ENCODE measurements at places on chromosomes 4 and X.

- no peak for DNase-seq
Measured at GRCh38 chrX:118682258-118683014, 45.0 kb upstream of the IL13RA1 start.

DNA sequence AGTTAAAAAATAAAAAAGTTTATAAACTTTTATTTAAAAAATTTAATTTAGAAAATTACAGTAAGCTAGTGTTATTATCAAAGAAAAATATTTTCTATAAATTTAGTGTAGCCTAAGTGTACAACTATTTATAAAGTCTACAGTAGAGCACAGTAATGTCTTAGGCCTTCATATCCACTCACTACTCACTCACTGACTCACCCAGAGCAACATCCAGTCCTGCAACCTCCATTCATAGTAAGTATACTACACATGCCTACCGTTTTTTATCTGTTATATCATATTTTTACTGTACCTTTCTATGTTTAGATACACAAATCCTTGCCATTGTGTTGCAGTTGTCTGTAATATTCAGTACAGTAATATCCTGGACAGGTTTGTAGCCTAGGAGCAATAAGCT is 129.0 kb upstream of the FAM47B start:
- DNase-seq = no peak

GRCh38 chr4:73258436-73258685 is 237 bp downstream of the ANKRD17 start:
- no peak for DNase-seq

DNA sequence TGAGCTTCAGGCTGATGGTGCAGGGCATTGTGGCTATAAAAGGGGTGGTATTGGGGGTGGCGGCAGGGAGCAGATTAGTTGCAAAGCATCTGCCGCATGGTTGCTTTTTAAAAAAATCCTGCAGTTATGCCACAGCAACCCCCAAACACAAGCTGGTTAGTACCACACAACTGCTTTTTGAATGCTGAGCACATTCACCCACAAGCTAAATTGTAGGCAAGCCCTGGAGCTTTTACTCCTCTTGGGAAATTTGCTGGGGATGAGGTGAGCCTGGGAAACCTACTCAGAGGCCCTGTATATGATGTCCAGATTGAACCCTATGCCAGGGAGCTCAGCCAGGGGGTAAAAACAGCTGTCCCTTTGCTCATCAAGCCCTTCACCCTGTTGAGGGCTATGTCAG is 33.8 kb upstream of the TRIM2 start:
- DNase-seq = no peak

DNA sequence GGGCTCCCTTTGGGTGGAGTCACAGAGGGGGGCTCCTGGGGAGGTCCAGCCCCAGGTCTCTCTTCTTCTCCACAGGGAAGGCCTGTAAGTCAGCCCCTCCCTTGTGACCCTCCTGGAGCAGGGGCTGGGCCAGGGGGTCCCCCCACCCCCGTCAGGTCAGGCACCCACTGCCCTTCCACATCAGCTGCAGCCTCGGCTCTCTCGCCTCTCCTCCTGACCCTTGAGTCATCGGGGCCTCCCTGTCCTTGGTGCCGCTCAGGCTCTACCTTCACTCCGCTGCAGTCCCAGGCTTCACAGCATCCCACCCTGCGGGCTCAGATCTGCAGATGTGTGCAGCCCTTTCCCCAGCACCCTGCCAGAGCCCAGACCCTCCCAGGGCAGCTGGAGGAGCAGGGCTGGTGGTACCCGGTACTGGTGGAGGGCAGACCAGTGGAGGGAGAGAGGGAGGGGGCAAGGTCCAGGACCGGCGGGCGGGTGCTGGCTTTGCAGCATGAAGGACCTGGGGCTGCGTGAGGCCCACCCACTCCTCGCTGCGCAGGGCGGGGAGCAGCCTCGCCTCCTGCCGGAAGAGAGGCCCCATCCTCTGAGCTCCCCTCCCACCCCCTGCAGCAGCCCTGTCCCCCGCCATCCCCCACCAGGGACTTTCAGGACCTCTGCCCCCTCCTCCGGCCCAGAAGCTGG is 117.1 kb downstream of the FAM53A start:
- no peak for DNase-seq

- DNase-seq = no peak
Measured at GRCh38 chrX:130120321-130120731, 10.0 kb upstream of the ELF4 start.

DNA sequence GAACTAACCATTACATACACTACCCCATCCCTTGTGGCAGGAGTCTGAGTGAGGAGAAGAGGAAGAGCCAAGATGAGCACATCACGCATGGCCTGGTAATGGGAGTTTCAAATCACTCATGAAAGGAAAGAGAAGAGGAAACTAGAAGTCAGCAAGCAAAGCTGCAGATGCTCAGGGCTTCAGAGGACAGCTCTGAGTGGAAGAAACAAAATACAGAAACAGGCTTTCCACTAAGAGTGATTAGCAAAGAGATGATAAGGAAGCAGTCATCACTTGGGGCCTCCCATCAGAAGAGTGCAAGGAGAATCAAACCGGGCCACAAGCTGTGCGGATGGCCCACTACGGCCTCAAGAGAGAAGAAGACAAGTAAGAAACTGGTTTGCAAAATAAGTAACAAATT is 25.6 kb downstream of the KDR start:
- no peak for DNase-seq

- no peak for DNase-seq
Measured at GRCh38 chr4:140595065-140595464, 26.3 kb upstream of the UCP1 start.

DNA sequence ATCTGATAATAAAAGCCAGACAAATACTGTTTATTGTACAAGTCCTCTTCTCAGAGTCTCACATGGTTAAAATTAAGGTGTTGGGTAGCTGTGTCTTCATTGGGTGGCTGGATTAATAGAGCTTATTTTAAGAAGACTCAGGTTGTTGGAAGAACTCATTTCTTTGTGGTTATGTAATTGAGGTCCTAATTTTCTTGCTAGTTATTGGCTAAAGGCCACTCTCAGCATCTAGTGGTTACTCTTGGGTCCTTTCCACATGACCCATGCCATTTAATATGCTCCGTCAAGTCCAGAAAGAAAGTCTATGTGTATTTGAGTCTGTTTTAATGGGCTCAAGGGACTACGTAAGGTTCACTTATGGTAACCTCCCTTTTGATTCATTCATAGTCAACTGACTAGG is 1668.6 kb upstream of the AGA start:
- no peak for DNase-seq

GRCh38 chr4:102064747-102065442 is 274.4 kb downstream of the BANK1 start:
- DNase-seq = no peak

GRCh38 chr4:53355930-53356521 is 9.8 kb downstream of the SCFD2 start:
- no peak for DNase-seq

DNA sequence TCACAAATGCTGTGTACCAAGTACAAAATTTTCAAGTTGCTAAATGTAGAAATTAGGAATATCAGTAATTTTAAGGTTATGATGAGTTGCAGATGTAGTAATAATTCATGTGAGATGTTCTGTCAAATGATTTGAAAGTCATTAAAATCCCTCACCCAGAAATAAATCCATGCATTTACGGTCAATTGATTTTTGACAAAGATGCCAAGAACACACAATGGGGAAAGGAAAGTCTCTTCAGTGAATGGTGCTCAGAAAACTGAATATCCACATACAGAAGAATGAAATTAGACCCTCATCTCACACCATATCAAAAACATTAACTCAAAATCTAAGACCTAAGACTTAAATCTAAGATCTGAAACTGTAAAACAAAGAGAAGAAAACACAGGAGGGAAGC is 12.9 kb upstream of the BMPR1B start:
- DNase-seq = no peak

- DNase-seq = no peak
Measured at GRCh38 chr4:120524237-120524636, 398.3 kb downstream of the PRDM5 start.

GRCh38 chr4:18291256-18291655 is 269.7 kb upstream of the LCORL start:
- no peak for DNase-seq

GRCh38 chr4:17770845-17771244 is 10.6 kb downstream of the FAM184B start:
- no peak for DNase-seq

DNA sequence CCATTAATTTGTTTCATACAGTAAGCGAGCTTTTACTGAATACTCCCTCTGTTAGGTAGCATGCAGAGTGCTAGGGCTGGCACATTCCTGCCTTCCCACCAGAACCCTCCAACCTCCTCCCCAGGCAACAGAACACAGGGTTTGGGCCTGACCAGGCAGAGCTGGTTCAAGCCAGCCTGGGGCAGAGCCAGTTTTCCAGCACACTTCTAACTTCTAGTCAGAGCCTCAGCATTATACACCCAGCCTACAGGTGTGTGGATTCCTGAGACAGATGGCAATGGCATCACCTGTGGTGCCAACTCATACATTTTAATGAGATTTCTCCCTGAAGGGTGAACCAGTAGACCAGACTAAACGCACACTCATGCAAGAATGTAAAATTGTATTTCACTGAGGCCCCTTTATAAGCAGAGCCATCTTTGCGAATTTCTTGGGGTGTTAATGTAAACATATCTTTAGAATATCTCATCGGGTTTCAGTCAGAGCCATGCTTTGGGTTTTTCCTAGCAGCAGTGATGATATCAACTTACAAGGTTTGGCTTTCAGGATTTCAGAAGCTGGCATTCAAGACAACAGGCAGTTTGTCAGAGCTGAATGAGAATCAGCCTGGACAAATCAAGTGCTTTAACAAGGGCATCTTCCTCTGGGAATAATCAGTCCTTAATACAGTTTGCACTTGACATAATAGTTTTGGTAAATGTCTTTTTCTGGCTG is 92.0 kb downstream of the GATB start:
- no peak for DNase-seq

GRCh38 chrX:109797311-109797975 is 64.4 kb upstream of the ACSL4 start:
- DNase-seq = peak; percentile 0

DNA sequence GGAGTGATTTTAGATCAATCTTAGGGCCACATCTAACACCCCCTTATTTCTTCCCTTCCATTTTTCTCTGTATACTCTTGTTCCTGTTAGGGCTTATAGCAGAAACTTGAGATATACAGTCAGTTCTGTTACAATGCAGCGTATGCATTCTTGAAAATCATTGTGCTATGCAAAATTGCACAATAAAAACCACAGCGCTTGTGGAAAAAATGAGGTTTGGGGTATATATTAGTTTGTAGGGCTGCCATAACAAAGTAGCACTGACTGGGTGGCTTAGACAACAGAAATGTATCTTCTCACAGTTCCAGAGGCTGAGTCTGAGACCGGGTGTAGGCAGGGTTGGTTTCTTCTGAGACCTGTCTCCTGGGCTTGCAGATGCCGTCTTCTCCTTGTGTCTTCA is 59.0 kb downstream of the WWC2 start:
- no peak for DNase-seq

DNA sequence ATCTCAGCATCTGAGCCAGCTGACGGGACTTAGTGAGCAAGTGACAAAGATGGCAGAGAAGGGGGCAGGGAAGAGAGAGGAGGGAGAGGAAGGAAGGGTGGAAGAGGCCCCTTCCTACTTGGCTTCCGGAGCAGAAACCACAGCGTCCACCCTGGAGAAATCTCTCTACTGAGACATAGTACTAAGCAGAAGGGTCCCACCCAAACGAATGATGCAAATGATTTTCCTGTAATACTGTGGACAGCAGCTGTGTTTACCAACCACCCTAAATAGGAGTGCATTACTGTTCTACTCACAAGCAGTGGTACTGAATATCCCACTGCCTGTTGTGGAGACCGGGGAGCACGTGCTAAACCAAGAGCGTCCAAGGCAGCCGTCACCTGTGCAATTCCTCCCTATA is 29.4 kb downstream of the DTHD1 start:
- no peak for DNase-seq

GRCh38 chr4:8048856-8049676 is 109.4 kb upstream of the AFAP1 start:
- DNase-seq = no peak

GRCh38 chr4:65383589-65384305 is 286.5 kb downstream of the EPHA5 start:
- no peak for DNase-seq

- DNase-seq = no peak
Measured at GRCh38 chr4:10346023-10346422, 111.2 kb downstream of the ZNF518B start.

DNA sequence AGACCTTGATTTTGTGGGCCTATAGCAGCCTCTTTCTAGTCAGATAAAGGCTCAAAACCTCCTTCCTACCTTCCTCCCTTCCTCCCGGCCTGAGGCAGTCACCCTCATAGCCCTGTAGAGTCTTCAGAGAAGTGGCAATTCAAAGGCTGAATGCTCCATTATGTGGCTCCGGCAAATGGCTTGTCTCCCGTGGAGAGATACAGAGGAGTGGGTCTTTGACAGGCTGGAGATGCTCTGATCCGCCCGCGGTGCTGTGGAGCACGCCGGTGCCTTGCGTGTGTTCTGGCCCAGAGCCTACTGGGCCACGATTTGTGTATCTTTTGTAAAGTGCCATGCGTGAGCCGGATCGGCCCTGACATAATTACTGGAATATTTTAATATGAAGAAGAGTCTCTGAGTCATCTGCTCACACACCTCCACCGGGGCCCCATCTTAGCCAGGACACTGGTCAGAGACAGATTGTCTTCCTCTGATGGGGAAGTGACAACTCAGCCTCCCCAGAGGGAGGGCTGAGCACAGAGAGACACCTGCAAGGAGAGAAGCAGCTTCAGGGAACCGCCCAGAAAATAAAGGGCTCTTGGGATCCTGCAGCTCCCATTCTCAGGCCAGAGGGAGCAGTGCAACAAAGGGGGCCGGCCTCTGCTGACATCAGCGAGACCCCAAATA is 88.7 kb downstream of the DCTD start:
- no peak for DNase-seq

DNA sequence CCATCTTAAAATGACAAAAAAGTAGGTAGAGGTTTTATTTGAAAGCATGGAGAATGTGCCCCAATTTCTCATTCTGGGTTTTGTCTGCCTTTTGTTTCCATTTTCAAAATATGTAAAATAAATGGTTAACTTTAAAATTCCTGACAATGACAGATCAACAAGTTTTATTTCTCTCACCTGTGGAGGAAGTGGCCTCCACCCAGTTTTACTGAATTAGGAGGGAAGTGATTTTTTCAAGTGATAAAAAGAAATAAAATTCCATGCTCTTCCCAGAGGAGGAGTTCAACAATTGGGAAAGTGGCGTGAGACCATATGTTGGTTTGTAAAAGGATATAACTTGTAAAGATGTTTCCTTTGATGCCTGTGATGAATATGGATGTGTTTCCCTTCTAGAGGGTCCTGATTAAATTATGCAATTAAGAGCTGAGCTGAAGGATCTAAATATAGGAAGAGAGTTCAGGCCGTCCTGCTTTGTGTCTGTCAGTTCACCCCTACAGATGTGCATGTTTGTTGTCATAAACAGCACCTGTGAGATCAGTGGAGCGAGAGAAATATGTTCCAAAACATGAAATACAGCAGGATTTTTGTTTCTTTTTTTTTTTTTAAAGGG is 19.5 kb downstream of the SMAD1 start:
- DNase-seq = no peak

- DNase-seq = peak; percentile 8
Measured at GRCh38 chrX:63350465-63350877, 661 bp downstream of the SPIN4 start.
